ENCODE measurements at places on chromosomes 2 and 18.

- DNase-seq = no peak
These were observed 292.9 kb downstream of the XIRP2 start for GRCh38 chr2:167181134-167181533.

DNA sequence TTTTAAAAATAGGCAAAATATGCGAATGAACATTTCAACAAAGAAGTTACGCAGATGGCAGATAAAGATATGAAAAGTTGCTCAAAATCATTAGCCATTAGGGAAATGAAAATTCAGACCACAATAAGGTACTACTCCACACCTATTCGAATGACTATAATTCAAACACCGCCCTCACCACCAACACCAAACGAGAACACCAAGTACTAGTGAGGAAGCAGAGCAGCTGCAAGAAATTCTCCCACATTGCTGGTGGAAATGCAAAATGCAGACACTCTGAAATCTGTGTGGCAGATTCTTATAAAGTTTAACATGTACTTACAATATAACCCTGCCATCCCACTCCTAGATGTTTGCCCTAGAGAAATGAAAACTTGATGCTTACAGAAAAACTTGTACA lies 17.3 kb upstream of the PRKCE start:
- DNase-seq = no peak

GRCh38 chr2:197851451-197851850 lies 47.1 kb downstream of the PLCL1 start:
- DNase-seq = no peak

- no peak for DNase-seq
These were observed 3.2 kb downstream of the XPO1 start for GRCh38 chr2:61534926-61535325.

DNA sequence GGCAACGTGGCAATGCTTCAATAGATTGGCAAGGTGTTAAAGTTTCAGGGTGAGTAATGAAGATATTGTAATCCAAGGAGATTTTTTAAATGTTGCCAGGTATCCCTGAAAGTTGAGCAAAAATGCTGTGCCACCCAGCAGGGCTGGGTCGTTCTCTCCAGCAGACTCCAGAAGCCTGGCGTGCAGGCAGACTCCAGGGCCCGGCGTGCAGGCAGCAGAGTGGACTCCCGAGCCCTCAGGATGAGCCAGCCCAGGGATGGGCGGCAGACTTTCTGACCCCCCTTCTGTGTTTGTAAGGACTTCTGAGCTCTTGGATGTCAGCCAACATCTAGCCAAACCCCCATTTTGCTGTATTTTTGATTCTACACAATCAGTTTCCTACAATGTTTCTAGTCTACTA lies 289.1 kb downstream of the ZNF516 start:
- DNase-seq = no peak

DNA sequence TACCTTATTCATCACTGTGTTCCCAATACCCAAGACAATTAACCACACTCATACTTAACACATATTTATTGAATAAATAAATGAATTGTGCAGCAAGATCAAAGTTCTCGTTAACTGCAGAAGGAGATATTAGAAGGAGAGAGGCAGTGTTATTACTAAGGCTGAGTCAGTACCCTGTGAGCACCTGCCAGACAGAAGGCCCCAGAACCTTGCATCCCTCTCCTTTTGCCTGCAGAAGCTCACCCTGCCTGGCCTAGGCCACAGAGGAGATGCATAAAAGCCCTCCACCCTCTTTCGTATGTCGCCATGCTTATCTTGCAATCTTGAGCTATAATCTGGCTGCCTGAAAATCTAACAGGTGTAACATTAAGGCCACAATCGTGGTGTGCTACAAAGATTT lies 20.5 kb upstream of the RNF149 start:
- DNase-seq = no peak

DNA sequence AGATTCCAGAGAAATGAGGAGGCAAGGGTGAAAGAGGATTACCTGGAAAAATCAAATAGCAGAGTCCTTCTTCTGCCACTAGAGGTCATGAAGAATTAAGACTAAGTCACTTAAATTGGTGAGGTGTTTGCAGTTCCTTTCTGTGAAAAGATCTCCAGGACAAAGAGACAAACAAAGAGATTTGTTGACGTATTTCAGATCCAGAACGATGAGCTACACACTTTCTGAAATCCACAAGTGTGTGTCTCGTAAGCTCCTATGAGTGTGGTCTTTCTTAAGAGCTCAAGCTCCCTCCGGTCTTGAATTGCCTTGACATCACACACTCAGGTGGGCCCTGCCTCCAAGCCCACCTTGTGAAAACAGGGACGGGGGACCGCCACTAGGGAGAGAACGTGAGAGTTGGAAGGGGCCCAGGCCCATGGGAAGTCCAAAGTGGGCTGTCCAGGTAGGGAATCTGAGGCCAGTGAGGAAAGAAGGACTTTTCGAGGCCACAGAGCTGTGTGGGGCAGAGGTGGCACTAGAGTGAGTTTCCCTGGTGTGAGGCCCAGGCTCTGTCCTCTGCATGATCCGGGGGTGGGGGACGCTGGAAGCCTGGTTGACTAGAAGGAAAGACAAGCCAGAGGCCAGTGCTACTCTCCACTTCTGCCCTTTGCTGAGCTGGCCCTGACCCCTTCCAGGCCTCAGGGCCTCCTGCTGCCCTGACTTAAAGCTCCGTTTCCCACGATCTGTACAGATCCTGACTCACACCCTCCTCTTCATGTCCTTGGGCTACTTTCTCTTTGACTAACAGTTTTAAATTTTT lies 168.1 kb upstream of the NCK2 start:
- no peak for DNase-seq

- DNase-seq = no peak
These were observed 68.8 kb downstream of the PTPRM start for GRCh38 chr18:7635948-7636347.

- DNase-seq = no peak
These were observed 88.3 kb downstream of the DSC3 start for GRCh38 chr18:30954262-30954661.

GRCh38 chr2:134762508-134762907 lies 43.7 kb upstream of the TMEM163 start:
- DNase-seq = no peak

DNA sequence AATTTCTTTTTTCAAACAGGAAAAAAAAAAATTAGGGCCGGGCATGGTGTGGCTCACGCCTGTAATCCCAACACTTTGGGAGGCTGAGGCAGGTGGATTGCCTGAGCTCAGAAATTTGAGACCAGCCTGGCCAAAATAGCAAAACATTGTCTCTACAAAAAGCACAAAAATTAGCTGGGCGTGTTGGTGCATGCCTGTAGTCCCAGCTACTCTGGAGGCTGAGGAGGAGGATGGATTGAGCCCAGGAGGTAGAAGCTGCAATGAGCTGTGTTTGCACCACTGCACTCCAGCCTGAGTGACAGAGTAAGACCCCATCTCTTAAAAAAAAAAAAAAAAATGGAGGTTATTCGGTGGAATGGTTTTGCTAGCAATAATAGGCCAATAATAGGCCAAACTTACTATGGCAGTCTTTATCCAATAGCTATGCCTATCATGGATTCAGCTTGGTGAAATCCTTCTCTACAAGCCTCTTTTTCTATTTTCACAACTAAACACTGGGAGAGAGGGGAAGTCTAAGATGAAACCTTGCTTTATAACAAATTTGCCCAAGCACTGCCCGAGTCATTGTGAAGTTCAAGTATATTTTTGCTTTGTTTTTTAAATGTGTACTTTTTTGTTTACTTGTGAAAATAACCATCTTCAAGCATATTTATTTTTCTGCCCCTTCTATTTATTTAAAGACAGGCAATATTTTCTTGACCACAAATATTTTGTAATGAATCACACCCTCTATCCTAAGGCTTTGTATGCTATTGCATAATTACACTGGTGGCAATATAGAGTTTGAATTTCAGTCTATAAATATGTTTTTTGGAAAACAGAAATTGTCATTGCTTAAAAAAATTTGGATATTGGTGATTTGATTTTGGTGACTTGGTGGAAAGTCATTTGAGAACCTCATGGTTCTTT lies 20.0 kb upstream of the KYNU start:
- no peak for DNase-seq

DNA sequence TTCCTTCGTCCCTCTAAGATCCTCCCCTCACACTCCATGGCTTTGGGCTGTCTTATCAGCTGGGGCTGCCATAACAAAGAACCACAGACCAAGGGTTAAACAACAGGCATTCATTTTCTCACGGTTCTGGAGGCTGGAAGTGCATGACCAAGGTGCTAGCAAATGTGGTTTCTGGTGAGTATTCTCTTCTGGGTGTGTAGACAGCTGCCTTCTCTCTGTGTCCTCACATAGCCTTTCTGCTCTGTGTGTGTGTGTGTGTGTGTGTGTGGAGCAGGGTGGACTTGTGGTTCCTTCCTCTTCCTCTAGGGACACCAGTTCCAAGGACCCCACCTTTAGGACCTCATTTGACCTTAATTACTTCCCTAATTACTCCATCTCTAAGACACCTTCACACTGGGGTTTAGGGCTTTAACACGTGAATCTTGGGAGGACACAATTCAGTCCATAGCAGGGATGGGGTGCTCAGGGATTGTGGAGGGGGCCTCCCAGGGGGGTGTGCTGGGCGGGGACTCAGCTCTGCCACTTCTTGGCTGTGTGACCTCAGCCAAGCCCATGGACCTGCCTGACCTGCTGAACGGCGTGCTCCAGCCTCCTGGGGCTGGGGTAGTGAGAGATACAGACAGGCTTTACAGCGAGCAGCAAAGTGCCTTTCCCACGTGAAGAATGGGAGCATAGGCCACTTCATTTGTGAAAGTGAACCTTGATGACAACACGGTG lies 38.0 kb downstream of the ACKR3 start:
- DNase-seq = no peak

GRCh38 chr18:289026-289425 lies 21.2 kb upstream of the THOC1 start:
- no peak for DNase-seq

DNA sequence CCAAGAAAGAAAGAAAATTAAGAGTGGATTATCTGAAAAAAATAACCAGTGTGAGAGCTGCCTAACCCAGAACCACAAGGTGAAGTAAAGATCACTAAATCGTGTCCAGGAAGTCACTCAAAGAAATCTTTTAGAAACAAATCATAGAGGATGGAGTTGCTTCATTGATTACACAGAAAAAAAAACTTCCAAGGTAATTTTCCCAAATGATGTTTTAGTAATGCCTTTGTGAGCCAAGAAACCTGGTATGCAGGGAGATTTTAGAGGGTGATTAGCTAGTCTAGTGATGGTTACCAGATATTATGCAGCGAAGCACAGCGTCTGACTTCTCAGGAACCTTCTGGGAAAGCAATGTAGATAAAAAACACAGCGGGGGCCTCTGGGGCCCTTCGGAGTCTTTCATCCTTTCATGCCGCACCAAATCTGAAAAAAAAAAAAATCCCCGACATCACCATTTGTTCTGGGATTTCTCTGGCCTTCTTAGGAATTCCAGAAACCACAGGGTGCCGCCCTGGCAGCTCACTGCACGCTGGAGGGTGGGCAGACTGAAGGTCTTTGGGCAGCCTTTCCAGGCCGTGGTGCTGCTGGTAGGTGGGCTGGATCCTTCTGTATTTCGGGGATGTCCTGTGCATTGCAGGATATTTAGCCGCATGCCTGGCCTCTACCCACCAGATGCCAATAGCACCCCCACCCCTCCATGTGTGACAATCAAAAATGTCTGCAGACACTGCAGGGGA lies 17.3 kb downstream of the ALPK2 start:
- DNase-seq = no peak

DNA sequence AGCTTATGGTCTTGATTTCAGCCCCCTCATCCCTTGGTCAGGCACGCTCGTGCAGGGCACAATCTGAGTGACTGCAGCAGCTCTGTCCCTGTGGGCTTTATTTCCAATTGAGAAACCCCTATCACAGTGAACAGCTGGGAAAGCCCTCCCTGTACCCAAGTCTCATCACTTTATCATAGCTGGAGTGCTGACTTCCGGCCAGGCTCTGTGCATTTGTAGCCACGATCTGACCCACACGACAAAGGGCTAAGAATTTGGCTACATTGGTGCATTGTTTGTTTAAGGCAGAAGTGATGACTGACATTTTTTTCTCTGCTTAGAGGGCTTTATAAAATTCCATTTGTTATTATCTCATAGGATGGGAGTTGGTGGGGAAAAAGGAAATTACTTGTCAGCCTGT lies 184.4 kb downstream of the KCNS3 start:
- no peak for DNase-seq

DNA sequence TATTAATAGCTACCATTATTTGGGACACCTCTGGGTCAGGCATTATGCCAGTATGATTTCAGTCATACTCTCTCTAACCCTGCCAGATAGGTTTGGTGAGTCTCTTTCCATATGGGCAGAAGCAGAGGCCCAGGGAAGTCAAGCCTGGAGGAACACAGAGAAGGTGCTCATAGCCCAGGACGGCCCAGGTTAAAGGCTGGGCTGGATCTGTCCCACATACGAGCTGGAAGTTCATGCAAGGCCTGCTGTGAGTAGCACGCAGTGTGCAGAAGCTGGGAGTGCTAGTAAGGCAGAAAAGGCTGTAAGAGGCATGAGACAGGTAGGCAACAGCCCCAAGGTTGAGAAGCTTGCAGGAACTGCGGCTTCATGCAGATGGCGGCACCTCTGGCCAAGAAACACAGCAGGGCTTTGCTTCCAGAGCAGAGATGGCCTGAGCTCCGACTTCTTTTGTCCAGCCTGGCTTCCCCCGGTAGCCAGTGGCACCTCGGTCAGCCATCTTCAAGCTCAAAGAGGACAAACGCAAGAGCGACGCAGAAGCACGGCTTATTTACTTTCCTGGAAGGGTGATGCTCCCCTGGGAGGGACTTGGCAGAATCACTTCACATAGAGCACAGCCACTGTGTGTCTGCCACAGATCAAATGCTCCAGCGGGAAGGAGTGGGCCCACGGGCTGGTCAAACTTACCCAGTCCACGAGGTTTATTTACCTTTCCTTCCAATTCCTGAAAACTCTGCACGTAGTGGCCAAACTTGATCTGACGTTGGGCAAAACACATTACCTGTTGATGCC lies 58.5 kb upstream of the MAP4K4 start:
- no peak for DNase-seq

GRCh38 chr2:160331258-160332025 lies 131.4 kb upstream of the ITGB6 start:
- no peak for DNase-seq

GRCh38 chr18:54919412-54919811 lies 39.8 kb downstream of the CCDC68 start:
- no peak for DNase-seq

DNA sequence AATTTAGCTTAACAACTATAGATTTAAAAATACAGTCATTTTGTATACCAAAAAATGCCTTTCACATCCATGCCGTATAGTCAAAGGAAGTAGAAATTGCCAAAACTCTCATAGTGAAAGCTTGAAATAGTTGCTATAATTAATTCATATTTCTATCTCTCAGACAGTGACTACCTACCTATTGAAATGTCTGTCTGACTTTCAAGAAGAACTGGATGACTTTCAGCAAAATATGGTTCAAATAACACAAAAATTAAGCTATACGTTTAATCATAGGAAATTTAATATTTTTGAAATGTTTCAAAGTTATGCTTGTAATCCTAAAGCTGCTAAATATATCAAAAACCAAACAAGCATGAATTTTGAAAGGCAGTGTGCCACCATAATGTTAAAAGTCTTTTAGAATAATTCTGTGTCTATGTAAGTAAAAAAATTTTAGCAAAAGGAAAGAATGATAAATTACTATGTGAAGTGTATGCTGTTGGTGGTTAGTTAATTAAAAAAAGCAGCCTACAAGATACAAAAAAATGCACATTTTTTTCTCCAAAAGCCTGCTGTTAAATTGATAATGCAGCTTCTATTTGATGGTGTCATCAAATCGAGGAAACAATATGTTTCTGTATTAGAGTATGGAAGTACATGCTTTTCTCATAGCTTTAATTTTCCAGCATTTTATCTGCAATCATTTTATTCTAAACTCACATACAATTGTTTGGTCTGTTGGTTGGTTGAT lies 57.7 kb upstream of the ST6GAL2 start:
- DNase-seq = no peak

GRCh38 chr2:39373181-39373802 lies 63.8 kb downstream of the MAP4K3 start:
- no peak for DNase-seq
